ENCODE measurements at places on chromosomes 13 and 19. TPM values are rescaled to one million over a fixed set of nuclear protein-coding genes. Genes with fewer than 3 reads are reported as not detected.

Gene HS6ST3
- under 0.01 TPM for total RNA-seq

Gene DAND5
- not detected for total RNA-seq

Gene OSCAR
- total RNA-seq = 1.0 TPM

Gene LAIR1
- not detected for total RNA-seq

Gene SMIM24
- total RNA-seq = not detected

Gene ZSCAN1
- total RNA-seq = not detected

Gene PTGER1
- 0.43 TPM for total RNA-seq

Gene IGFL2
- not detected for total RNA-seq

Gene SLC10A2
- not detected for total RNA-seq

Gene DLL3
- total RNA-seq = 0.34 TPM

Gene CALR3
- total RNA-seq = 0.07 TPM

Gene ZNF99
- total RNA-seq = not detected

Gene INSL3
- 0.21 TPM for total RNA-seq

Gene NTF4
- 5.5 TPM for total RNA-seq

Gene BORA
- 3.8 TPM for total RNA-seq

Gene ZNF682
- 2.1 TPM for total RNA-seq

Gene ELANE
- total RNA-seq = 0.07 TPM

Gene BSPH1
- total RNA-seq = not detected

Gene COPE
- total RNA-seq = 148 TPM

Gene EDNRB
- not detected for total RNA-seq

Gene CYP4F2
- not detected for total RNA-seq

Gene JAK3
- total RNA-seq = 0.78 TPM

Gene SRRM5
- total RNA-seq = 0.07 TPM

Gene TIMM50
- 82.4 TPM for total RNA-seq

Gene SELENOV
- total RNA-seq = not detected

Gene SIGLEC8
- total RNA-seq = not detected

Gene FXYD7
- total RNA-seq = not detected

Gene FAM124A
- not detected for total RNA-seq

Gene NLRP7
- total RNA-seq = not detected

Gene PRDX2
- total RNA-seq = 161 TPM

Gene ZNF77
- total RNA-seq = 10.3 TPM

Gene C13orf42
- total RNA-seq = not detected

Gene ICAM5
- 6.4 TPM for total RNA-seq

Gene SPRED3
- 0.34 TPM for total RNA-seq

Gene BRME1
- 0.68 TPM for total RNA-seq

Gene LRRC8E
- total RNA-seq = 18.1 TPM

Gene PRX
- 1.4 TPM for total RNA-seq

Gene THOP1
- 37.6 TPM for total RNA-seq

Gene SLITRK5
- under 0.01 TPM for total RNA-seq

Gene HRC
- not detected for total RNA-seq

Gene FAM216B
- not detected for total RNA-seq

Gene CRTC1
- total RNA-seq = 1.0 TPM

Gene PSG2
- not detected for total RNA-seq
